ENCODE measurements at places on chromosomes 4 and X.

GRCh38 chrX:47311932-47312774 is 58.2 kb upstream of the ZNF157 start:
- no peak for DNase-seq

DNA sequence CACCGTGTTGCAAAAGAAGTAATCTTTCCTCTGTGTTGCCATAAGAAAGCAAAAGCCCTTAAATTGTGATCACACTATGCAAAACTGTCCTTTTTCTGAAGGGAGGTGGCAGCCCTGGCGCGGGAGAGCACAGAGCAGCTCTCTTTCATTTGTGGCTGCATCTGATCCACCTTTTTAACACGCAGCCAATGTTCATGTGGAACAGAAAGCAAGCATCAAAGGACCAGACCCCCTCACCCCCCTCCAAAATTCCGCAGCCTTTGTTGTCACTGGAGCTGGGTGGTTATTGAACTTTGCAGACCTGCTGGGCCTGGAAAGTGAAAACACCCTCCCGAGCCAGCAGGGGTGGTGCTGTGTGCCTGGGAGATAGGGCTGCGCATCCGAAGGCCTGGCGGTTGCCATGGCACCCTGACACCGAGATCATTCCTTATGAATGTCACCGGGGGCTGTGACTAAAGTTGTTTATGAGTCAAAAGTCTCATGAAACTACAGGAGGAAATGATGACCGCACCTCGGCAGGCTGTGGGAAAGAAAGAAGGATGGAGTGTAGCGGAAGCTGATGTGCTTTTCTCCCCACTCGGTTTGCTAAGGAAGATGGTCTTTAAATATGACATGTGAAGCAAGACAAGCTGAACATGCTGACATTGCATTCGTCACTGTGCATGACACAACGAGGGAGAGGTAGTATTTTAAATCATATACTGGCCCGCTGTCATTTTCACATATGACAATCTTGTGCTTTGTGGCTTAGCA is 367.4 kb downstream of the UNC5C start:
- DNase-seq: no peak

DNA sequence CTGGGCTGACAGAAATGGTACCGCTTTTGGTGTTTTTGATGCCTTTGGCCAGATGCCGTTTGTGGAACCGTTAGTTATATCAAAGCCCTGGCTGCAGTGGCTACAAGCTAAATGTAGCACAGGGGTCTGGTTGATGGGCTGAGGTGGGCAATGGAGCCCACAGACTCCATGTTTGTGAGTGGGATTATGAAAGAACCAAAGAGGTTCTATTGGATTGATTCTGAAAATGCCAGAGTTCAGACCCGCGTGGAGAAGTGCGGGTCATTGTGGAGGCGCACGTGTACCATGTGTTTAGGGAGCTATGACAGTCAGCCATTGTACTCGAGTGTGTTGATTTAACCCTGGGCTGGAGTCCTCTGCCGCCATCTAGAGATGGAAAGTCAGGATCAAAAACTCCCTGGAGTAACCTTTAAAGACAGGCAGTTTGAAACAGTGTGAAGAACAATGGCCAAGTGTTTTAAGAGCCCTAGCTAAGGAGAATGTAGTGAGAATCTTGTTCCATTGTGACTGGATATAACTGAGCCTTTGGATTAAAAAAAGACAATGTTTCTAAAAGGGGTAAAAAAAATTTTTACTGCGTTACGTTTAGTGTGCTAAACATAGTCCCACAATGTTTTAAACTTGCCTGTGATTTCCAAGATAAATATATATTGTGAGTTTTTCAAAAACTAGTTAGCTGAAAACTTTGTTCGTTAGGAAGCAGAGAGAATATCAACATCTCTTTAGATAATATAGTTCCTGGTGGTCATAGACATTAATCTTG is 12.7 kb downstream of the ART3 start:
- no peak for DNase-seq

GRCh38 chr4:176635372-176636261 is 157.1 kb downstream of the VEGFC start:
- DNase-seq: no peak

All from stimulated activated CD4-positive, alpha-beta T cell treated with anti-CD3 and anti-CD28 coated beads, Interleukin-12 subunit alpha, Interleukin-12 subunit beta, amount 100 ng/mL, for 24 hours (primary cell).